Naive thymus-derived CD8-positive, alpha-beta T cell (primary cell): ENCODE measurements at places on chromosomes 4 and X. TPM values are rescaled to one million over a fixed set of nuclear protein-coding genes. Genes with fewer than 3 reads are reported as not detected.

DNA sequence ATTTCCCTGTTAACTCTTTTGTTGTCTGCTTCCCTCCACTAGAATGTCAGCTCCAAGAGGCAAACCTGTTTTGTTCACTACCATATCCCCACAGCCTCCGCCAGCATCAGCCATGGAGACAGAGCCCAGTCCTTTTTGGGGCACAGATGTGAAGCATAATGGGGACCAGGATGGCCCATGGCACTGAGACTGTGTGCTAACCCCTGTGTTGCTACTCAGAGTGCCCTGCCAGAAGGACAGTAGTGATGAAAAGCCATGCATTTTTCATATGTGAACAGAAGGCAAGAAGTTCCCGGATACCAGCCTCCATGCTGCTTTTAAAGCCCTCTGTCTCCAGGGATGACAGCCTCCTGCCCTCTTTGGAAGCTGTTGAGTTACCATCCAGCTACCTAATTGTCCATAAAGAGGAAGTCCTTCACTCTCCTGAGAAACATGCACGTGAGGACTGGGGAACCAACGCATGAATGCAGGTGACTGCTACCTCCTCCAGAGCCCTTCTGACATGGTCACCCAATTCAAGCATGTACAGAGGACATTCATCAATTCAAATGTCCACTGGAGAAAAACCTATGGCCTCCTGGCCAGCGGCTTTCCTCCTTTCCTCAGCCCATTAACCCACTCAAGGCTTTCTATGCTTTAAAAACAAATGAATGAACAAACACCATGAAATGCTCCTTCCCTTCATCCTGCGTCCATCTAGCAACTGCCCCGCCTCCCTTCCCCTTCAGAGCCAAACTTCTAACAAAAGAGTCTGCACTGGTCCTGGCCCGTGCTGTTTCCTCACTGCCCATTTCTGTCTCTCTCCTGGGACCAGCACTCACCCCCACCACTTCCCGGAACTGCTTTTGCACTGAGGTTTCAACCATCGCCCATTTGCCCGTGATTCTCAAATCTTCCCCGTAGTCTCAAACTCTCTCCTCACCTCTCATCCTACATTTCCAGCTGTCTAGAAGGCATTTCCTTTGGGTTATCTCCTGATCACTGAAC lies 18.0 kb downstream of the PNMA6F start:
- H3K27me3 ChIP-seq: peaks cover 16% of the 10 kb centered on the region
- no peak overlapping the region for H3K27ac ChIP-seq
- H3K36me3 ChIP-seq: no peaks in the 10 kb centered on the region
- peak overlapping the region; percentile 43 for H3K4me3 ChIP-seq
- no peak for DNase-seq

DNA sequence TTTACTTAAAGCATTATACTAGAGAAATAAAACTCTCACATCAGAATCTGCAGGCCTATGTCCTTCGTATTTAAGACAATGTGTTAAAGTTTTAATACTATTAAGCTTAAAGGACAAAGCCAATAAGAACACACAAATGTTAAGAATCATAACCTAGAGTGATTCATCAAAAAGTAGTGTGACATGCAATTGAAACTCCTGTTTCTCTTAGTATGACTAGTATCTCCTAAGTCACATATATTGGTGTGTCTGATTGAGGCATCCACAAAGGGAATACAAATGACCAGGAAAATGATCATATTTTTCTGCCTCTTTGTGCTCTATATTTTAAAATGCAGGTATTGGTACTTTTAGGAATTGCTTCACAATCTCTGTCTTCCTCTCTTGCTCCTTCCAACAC lies 23.8 kb downstream of the GPRASP3 start:
- peak overlapping the region; percentile 61 for H3K4me3 ChIP-seq
- H3K4me1 ChIP-seq: peaks cover 4% of the 10 kb centered on the region
- no peak for DNase-seq

GRCh38 chr4:125486351-125486750 lies 171.6 kb downstream of the FAT4 start:
- no peak overlapping the region for H3K4me3 ChIP-seq
- no peak for DNase-seq
- H3K27me3 ChIP-seq: no peaks in the 10 kb centered on the region
- H3K27ac ChIP-seq: no peak overlapping the region

DNA sequence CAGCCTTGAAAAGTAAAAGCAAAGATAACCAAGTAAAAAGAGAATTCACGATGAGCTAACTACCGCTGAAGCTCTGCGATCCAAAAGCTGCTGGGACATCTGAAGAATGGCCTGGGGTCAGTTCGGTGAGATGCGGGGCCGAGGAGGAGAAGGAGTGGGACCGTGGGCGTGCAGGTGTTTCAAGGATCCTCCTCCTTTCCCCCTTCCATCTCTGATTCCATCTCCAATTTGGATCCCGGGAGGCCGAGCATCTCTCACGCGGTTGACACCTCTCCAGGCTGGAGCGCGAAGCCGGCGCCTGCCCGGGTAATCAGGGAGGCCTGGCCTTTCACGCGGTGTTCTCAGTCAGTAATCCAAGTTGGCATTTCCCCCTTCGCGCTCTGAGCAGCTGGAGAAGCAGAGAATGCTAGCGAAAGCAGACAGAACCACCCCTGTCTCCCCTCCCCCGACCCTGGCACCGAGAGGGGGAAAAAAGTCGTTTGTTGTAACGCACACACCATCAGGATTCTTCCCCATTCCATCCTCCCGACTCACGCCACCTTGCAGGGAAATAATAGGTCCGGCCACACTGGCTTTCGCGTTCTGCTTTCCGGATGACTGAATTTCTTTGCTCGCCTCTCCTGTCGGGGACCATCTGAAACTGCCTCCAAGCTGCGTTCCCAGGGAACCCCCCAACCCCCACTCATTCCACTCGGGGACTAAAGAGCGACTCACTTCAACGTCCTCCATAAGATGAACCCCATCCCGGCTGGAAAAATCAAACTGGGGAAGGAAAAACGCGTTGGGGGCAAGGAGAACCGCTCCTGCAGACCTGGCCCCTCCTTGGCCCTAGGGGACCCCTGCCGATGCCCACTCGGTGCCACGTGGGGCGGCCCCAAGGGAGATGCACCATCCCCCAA lies 6.5 kb downstream of the NEUROG2 start:
- peaks cover 7% of the 10 kb centered on the region for H3K36me3 ChIP-seq
- H3K27me3 ChIP-seq: peaks cover 64% of the 10 kb centered on the region
- no peak overlapping the region for H3K27ac ChIP-seq
- peaks cover 25% of the 10 kb centered on the region for H3K4me1 ChIP-seq

DNA sequence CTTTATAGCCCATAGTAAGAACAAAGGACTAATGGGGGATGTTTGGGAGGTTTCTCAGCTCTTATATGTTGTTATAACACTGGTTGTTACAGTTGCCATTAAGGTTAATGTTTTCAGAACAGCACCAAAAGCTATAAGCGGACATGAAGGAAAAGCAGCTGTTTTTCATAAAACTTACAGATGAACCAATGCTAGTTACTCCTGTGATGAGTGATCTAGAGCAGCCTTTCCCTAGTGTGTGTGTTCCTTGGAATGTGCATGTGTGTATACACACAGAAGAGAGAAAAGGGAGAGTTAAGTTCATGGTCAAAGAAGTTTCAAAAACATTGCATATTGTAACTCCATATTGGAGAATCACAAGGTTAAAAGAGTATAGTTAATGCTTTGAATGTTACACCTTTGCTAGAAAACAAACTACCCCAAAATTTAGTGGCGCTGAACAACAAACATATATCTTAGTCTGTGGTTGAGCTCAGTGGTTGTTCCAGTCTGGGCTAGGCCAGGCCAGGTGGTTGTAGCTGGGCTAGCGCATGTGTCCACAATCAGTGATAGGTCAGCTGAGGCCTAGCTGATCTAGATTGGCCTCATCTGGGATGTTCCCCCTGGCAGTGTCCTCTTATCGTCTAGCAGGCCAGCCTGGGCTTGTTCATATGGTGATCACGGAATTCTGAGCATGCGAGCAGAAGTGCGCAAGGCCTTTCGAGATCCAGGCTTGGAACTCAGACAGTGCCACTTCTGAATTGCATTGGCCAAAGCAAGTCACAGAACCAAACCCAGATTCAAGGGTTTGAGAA lies 151.0 kb downstream of the NHS start:
- no peaks in the 10 kb centered on the region for H3K27me3 ChIP-seq
- H3K27ac ChIP-seq: no peak overlapping the region
- DNase-seq: no peak
- H3K4me1 ChIP-seq: peaks cover 11% of the 10 kb centered on the region
- no peaks in the 10 kb centered on the region for H3K36me3 ChIP-seq
- no peak overlapping the region for H3K4me3 ChIP-seq

DNA sequence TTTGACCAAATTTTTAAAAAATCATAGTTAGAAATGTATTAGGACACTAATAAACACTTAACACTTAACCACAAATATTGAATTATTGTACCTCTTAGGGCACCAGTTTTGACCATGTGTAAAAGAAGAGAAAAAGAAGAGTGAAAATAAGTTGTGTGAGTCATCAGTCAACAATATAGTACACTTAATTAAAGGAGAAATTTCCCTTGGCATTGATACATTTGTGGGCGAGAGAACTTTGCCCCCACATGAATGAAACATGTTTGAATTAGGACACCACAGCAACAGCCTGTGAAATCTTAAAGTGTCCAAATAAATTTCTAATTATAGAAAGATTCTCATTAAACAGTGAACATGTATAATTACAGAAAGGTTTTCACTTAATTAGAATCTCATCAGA lies 1292.8 kb upstream of the TENM3 start:
- no peaks in the 10 kb centered on the region for H3K36me3 ChIP-seq
- H3K27ac ChIP-seq: no peak overlapping the region
- H3K4me3 ChIP-seq: no peak overlapping the region
- no peaks in the 10 kb centered on the region for H3K4me1 ChIP-seq
- H3K27me3 ChIP-seq: no peaks in the 10 kb centered on the region

DNA sequence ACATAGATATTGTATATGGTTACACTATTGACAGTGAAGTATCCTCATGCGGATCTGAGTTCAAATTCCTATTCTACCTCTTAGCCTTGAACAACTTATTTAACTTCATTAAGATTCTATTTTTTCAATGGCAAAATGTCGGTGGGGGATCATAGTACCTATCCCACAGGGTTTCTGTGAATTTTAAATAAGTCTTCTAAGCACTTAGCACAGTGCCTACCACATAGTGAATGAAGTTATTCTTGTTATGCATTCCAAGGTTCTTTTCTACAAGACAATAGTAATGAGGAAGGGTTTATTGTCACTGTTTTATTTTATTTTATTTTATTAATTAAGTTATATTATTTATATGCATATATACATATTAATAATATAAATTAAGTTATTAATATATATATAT lies 8.8 kb upstream of the ENAM start:
- H3K27me3 ChIP-seq: peaks cover 2% of the 10 kb centered on the region
- no peaks in the 10 kb centered on the region for H3K36me3 ChIP-seq
- no peak for DNase-seq

- no peaks in the 10 kb centered on the region for H3K27me3 ChIP-seq
- peaks cover 5% of the 10 kb centered on the region for H3K4me1 ChIP-seq
- H3K4me3 ChIP-seq: no peak overlapping the region
- H3K27ac ChIP-seq: no peak overlapping the region
These were observed 235.4 kb downstream of the MGST2 start for GRCh38 chr4:139900964-139901376.

- H3K4me1 ChIP-seq: no peaks in the 10 kb centered on the region
- DNase-seq: no peak
- H3K4me3 ChIP-seq: no peak overlapping the region
- no peaks in the 10 kb centered on the region for H3K27me3 ChIP-seq
These were observed 442.2 kb downstream of the PABPC4L start for GRCh38 chr4:133759428-133759827.

- peak overlapping the region; percentile 95 for H3K4me3 ChIP-seq
- H3K27me3 ChIP-seq: no peaks in the 10 kb centered on the region
- peaks cover 37% of the 10 kb centered on the region for H3K4me1 ChIP-seq
These were observed 16.7 kb upstream of the S100P start for GRCh38 chr4:6676722-6677558.

DNA sequence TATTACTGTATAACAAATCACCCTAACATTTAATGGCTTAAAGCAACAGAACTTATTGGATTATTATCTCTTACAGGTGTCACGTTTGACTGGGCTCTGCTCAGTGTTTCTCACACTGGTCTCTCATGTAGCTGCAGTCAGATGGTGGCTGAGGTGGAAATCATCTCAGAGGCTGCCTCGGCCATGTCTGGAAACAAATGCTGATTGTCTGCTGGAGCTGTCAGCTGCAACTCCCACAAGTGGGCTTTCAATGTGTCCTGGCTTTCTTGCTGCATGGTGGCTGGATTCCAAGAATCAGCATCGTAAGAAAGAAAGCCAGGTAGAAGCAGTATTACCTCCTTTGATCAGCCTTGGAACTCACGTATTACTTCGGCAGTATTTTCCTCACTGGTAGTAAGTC lies 277.6 kb downstream of the SPANXN1 start:
- H3K27ac ChIP-seq: no peak overlapping the region
- no peaks in the 10 kb centered on the region for H3K4me1 ChIP-seq
- H3K36me3 ChIP-seq: no peaks in the 10 kb centered on the region
- no peaks in the 10 kb centered on the region for H3K27me3 ChIP-seq

GRCh38 chr4:55754754-55755350 lies 64.7 kb upstream of the EXOC1L start:
- no peaks in the 10 kb centered on the region for H3K27me3 ChIP-seq
- no peaks in the 10 kb centered on the region for H3K4me1 ChIP-seq
- H3K4me3 ChIP-seq: no peak overlapping the region
- H3K27ac ChIP-seq: no peak overlapping the region

PYURF gene
- 50.6 TPM for total RNA-seq

BEND4 gene
- 0.85 TPM for total RNA-seq

RTL3 gene
- total RNA-seq: not detected

HS3ST1 gene
- total RNA-seq: 0.86 TPM

OTUD6A gene
- total RNA-seq: not detected

UBE2A gene
- total RNA-seq: 41.0 TPM

AWAT2 gene
- not detected for total RNA-seq

SORBS2 gene
- total RNA-seq: not detected
